Cortex of kidney (tissue), 1 donor: ENCODE measurements at places on chromosomes 1 and 21.

GRCh38 chr1:243946946-243947345 lies 96.9 kb upstream of the AKT3 start:
- DNase-seq, result no peak

DNA sequence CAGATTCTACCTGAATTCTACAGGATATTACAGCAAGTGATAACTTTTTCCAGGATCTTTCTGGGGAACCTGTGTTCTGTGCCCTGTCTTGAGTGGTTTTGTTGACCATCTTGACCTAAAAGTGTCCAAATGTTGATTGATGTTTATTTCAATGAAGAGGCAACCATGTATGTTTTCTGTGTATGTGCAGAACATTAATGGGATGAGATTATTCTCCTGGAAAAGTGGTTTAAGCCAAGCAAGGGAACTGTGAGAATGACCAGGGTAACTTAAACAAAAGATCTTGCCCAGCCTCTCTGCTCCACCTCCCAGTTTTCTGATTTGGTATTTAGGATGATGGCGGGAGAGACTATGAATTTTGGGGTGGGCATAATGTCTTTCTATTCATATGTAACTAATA lies 1.0 kb upstream of the SAMD13 start:
- no peak for DNase-seq

- DNase-seq, result no peak
These were observed 1.2 kb upstream of the LUZP1 start for GRCh38 chr1:23169727-23170335.

- DNase-seq, result no peak
These were observed 46.1 kb downstream of the MEGF6 start for GRCh38 chr1:3564921-3565831.

DNA sequence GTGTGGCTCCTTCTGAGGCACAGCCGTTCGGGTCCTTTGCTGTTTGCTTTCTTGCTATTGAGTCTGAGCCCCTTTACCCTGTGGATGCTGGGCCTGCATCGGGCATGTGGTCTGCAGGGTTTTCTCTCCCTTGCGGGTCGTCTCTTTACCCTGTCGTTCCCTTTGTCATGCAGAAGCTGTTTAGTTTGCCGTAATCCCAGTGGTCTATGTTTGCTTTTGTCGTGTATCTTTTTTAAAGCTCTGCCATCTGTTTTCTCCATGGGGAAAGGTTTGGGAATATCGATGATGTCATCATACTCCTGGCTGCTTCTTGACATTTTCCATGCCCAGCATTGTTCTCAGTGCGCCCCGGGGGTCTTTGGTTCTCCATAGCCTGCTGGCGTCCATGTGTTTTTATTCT lies 68.2 kb downstream of the AGPAT3 start:
- DNase-seq, result no peak

DNA sequence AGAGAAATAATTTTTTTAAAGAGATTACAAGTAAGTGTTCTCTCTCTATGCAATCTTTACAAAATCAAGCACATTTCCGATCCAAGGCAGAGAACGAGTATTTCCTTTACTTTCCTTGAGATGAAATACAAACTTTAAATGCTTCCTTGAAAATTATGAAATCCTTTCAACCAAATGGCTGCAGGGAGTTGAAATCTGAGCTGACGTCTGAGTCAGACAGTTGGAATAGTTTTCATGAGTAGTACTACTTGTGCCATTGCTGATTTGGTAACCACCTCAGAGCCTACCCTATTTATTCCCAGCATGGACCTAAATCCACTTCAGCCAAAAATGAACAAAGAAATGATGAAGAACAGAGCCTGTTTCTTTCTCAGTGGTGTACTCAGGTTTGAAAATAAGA lies 183.6 kb downstream of the GIPC2 start:
- no peak for DNase-seq

GRCh38 chr1:162536511-162536910 lies 25.0 kb upstream of the UAP1 start:
- no peak for DNase-seq

DNA sequence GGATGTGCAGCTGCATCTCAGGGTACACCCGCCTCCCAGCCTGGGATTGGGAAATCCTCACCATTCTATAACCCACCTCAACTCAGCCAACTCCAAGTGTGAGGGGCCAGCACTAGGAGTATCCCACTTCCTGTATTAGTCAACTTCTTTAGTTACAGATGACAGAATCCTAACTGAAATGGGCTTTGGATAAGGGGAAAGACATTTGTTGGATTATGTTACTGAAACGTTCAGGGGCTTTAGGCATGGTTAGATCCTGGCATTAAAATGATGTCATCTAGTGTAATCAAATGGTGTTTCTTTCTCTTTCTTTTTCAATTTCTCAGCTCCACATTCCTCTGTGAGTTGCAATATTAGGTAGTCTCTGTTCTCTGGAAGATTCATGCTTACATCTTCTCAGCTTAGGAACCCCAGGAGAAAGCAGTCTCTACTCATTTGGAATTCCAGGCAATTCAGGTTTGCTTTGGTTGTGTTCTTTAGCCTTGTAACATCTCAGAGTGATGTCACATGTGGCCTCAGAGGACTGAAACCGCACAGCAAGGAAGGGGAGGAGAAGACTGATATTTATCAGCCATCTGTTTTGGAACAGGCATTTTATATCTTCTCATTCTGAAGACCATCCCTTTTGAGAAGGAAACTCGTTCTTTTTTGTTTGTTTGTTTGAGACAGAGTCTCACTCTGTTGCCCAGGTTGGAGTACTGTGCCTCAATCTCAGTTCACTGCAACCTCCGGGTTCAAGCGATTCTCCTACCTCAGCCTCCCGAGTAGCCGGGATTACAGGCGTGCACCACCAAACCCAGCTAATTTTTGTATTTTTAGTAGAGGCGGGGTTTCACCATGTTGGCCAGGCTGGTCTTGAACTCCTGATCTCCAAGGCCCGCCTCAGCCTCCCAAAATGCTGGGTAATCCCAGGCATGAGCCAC lies 18.9 kb upstream of the TMEM54 start:
- no peak for DNase-seq

DNA sequence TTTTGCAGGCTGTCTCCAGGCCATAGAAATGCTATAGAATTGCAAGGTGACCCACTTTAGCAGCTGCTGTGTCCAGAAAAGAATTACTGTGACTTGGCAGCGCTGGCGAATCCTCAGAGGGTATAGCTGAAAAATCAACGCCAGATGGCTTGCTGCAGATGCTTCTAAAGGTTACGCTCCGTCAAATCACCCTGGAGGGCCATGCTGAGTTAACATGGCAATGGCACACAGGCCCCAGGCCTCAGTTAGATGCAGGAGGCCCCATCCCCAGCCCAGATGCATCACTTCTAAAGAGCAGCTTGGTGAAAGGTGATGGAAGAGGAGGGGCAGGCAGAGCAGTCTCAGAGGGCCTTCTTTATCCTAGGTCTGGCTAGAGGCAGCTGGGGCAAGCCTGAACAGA lies 18.0 kb downstream of the KIAA1614 start:
- DNase-seq, result no peak

DNA sequence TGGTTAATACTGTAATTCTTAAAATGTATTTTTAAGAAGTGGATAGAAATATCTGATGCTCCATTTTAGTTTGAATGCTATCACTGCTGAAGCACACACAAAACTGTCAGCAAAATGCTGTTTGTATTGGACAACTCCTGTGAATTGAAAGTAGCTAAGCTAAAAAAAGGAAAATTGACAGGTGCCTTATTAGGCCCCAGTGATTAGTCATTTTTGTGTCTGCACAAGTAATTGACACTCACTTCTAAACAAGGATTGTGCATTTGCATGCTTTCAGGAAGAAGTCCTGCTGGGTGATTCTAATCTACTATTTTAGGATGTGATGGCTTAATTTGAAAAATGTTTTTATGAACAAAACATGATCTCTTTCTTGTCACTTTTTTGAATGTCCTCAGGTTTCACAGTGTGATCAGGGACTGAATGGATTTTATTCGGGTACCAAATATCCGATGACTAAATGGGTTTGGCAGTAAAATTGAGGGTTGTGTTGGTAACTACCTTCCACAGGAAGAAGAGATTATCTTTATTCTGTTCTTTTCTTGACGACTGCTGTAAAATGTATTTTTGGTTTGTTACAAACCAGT lies 13.0 kb upstream of the MAP3K7CL start:
- no peak for DNase-seq

DNA sequence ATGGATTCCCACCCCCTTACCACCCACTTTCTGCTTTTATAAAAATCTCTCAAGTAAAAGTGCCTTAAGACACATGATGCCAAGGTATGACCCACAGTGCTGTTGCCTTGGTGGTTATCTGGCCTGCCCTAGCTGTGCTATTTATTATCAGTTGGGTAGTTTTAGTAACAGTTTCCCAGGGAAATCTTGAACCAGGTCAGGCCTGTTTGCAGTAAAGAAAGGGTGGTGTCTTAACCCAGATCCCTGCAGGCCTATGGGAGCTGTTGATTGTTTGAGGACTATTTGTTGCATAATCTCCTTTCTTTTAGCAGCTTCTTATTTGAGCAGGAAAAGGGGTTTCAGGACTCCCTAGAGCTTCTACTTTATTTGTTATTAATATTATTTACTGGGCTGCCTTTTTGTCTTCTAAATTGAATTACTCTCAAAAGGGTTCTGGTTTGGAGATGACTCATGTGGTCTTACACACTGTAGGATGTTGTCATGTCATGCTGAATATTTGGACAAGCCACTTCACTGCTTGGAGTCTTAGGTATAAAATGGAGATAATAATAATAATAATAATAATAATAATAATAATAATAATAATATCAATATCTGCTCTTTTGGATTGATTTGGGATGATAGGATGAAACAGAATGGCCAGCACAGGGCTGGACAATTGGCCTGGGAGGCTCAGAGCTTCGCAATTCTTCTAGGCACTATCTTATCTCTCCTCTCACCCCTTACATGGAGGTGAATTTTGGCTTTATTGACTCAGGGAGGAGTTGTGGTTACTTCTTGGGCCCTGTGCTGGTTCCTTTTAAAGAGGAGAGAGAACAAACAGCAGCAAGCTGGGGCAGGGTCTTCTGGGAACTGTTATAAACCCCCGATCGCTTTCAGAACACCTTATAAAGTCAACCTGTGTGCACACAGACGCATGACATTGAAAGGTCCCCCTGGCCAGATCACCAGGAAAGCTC lies 252.1 kb downstream of the PRDM2 start:
- no peak for DNase-seq

DNA sequence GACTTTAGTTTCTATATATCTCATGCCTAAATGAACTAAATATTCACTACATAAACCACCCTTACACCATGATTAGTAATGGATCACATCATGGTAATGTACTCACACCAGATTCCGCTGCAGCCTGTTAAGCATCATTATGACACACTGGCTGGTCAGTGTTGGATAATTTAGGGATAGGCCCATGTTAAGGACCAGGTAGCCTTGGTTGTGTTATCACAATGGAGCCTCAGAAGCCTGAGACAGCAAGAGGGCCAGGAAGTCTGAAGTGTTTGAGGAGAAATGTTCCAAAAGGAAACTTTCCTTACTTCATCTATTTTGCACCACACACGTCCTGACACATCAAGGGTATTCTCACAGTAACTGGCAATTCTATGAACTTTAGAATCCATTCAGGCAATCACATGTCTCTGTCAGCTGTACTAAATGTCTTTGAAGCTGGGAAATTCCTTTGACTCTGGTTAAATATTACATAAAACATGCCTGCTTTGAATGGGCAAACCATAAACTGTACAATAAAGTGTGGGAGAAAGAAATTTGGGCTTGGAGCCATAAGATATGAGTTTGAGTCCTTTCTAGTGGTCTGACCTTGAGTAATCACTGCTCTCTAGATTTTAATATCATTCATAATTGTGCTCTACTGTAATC lies 105.3 kb upstream of the DPT start:
- no peak for DNase-seq

- no peak for DNase-seq
These were observed 569 bp upstream of the DAB1 start for GRCh38 chr1:57424231-57425027.

DNA sequence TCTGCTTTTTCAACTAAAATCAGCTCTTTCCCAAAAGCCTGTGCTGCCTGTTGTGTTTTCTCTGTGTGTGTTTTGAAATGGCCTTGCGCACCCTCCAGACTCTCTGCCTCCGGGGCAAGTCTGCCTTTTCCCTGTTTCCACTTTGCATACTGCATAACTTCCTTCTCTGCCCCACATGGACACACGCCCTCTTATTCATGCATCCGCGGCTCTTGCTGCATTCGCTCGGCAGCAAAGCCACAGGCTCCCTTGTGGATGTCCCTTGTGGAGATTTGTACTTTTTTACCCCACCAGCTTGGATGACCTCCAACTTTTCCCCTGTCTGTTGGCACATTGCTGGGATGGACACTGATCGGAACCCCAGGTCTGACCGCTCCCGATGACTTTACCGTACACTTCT lies 147.6 kb downstream of the ADSS2 start:
- DNase-seq, result no peak

GRCh38 chr1:213123536-213123935 lies 72.5 kb downstream of the RPS6KC1 start:
- no peak for DNase-seq

GRCh38 chr1:52225174-52225573 lies 83.3 kb downstream of the ZFYVE9 start:
- DNase-seq, result no peak
